ENCODE measurements at places on chromosomes 11 and 22.

GRCh38 chr11:79182794-79183193 lies 258.0 kb downstream of the TENM4 start:
- DNase-seq: no peak

DNA sequence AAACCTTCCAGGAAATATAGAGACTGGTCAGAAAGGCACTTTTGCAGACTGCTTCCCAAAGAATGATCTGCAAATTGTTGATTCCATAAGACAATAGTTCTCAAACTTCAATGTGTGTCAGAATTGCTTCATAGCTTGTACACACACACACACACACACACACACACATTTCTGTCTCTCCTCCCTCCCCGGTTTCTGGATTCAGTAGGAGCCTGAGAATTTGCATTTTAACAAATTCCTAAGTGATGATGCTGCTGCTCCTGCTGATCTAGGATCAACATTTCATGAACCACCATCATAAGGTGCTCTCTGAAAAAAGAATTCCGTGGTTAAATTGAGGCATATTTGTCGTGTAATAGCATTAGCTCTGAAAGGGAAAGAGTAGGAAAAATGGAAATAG lies 35.3 kb upstream of the FZD4 start:
- no peak for DNase-seq

DNA sequence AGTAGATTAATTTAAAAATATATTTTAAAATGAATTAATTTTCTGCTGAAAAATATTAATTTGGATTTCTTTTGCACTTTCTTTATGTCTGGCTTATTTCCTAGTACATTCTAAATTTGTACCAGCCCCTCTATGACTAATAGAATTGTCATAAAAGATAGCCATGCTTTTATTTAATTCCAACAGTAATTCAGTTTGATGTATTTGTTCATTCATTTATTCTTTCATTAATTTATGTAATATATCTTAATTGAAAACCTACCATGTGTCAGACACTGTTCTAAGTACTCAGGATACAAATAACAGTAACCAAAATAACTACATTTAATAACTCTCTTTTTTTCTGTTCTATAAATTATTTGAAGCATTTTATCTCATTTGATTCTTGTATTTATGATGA lies 264.0 kb upstream of the CCDC179 start:
- no peak for DNase-seq

DNA sequence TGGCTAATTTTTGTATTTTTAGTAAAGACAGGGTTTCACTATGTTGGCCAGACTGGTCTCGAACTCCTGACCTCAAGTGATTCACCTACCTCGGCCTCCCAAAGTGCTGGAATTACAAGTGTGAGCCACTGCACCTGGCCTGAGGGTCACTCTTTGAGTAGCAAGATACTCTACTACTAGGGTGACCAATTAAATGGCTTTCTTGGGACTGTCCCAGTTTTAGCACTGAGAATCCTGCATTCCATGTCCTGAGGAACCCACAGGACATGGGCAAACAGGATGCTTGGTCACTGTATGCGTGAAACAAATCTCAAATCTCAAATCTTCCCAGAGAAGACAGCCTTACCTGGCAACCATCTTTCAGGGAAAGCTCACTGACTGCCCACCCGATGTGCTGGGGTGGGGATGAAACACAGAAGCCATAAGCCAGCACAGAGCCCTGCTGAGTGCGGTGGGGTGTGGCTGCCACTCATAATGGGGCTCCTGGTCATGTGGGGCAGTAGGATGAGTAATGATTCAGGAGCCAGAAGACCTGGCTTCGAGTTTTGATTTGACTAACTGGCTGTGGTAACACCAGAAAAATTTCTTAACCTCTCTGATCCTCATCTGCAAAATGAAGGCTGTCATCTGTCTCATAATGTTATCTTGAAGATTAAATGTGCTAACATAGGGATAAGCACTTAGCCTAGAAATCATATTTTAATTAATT lies 11.5 kb downstream of the CLMP start:
- no peak for DNase-seq

GRCh38 chr22:49347376-49347775 lies 480.3 kb downstream of the BRD1 start:
- no peak for DNase-seq

DNA sequence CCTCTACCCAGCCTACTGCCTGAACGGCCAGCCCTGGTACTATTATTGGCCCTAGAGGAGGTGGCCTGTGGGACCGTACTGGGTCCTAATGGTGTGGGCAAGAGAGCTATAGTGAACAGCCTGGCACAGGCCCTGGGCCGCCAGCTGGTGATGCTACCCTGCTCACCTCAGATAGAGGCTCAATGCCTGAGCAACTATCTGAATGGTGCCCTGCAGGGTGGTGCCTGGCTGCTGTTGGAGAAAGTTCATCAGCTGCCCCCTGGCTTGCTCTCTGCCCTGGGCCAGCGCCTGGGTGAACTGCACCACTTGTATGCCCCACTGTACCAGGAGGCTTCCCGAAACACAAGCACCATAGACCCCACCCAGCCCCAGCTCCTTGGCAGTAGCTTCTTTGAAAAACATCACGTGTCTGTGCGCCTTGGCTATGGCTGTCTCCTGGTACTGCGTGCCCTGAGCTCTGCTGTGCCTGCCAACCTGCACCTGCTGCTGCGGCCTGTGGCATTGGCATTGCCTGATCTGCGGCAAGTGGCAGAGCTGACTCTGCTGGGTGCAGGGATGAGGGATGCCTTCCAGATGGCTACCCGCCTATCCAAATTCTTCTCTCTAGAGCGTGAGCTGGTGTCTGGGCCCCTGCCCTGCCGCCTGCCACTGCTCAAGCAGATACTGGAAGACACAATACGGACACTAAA lies 49.0 kb downstream of the DNHD1 start:
- DNase-seq: no peak

Data from COR-L47 (cell line).